Cortex of kidney (tissue), 1 donor: ENCODE measurements at places on chromosomes 2 and 18.

DNA sequence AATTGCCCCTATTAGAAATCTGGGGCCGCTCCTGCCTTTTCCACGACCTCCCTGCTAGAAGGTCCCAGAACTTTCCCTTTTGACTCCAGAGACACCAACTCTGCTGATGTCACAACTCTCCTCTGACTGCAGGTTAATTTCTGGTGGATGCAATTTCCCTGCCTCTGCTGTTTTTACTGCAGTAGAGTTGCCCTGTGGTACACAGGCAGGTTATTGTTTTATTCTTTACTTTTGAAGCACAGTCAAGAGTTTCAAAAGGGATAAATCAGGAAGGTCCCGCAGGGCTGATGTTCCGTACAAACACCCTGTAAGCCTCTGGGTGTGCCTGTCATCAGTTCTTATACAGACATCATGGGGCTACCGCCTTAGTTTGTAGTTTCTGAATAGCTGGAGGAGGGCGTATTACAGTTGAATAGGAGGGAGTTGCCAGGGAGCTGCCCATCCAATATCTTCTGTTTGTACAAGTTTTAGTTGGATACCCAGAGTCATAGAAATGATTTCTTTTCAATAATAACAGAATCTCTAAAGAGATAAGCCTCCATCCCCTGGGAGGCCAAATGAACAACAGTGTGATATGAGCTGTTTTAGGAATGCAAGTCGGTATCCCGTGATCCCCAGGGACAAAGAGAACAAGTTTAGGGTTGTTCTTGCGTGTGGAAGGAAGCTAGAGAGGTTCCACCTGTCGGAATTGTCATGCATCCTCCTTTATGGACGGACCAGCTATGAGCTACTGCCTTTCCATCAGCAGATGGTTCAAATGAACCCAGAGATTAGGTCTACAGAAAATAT is 108.4 kb upstream of the COPS8 start:
- no peak for DNase-seq

GRCh38 chr2:64426183-64426952 is 27.6 kb upstream of the LGALSL start:
- no peak for DNase-seq

DNA sequence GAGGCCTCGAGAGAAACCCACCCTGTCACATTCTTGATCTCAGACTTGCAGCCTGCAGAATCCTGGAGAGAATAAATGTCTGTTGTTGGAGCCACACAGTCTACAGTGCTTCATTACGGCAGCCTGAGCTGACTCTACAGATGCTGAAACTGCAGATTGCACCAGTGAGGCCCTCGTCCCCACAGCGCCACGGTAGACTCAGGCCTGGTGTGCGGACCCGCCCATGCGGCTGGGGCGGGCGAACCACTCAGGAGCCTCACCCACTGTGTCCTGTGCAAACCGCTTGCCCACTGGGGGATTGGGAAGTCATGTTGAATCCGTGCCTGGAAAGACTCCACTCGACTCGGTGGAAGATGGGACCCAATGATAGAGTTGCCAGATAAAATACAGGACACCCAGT is 125.2 kb upstream of the COPS8 start:
- DNase-seq: no peak

- no peak for DNase-seq
These were observed 4.8 kb downstream of the LMAN2L start for GRCh38 chr2:96734880-96735583.

GRCh38 chr2:22199994-22200393 is 1076.2 kb downstream of the TDRD15 start:
- no peak for DNase-seq

DNA sequence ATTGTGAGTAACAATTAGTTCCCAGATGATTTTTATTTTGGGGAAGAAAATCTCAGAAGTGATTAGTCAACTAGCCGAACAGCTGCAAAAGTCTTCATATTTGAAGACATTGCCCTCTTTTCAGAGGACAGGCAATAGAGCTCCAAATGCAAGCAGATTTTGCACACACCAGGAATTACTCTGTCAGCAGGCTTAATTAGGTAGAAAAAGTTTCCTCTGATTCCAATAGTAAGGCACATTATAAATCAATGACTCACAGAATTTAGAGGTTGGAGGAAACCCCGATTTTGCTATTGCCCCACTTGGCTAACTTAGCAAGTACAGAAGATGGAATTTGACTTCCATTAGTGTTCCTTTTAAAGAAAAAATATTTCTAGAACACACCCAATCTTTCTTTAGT is 30.7 kb upstream of the SCN1A start:
- DNase-seq: no peak

GRCh38 chr2:41879235-41879916 is 168.4 kb upstream of the PKDCC start:
- no peak for DNase-seq

DNA sequence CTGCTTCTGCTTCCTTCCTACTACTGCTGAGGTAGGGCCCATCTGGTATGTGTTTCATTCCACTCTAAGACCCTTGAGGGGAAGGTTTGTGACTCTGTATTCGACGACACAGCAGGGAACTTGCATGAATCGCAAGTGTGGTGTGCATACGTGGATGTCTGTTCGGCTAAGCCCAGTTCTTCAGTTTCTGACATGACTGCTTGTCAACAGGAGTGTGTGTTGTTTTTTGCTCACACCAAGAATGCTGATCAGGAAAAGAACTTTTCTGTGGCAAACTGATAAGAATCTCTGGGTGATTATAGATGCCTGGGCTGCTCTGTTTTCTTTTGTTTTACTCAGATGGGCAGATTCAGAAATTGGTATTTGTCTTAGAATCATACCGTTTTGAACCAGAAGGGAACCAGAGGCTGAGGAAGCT is 22.0 kb downstream of the TNFRSF11A start:
- DNase-seq: no peak

GRCh38 chr2:207768168-207768865 is 1.4 kb downstream of the FZD5 start:
- no peak for DNase-seq

- DNase-seq: no peak
These were observed 214.9 kb downstream of the MGAT5 start for GRCh38 chr2:134468776-134469175.

DNA sequence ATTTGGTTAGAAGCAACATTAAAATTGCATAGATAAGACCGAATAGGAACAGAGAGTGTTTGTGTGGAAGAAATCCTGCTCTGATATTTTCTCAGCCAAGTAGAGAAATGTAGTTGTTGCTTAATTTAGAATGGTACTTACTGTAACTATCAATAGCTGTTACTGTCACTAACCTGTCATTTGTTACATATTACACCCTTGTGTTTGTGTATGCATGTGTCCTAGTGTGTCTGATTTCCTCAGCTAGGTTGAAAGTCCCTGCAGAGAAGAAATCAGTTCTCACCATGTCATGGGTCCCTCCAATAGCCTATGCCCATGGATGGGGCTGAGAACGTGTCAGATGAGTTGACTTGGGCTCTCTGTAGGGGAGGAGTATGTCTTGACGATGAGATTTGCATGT is 94.4 kb downstream of the SPTBN1 start:
- DNase-seq: no peak

- DNase-seq: no peak
These were observed 21.6 kb upstream of the LMAN1 start for GRCh38 chr18:59380706-59381105.

GRCh38 chr2:112181571-112182290 is 43.5 kb downstream of the FBLN7 start:
- no peak for DNase-seq

DNA sequence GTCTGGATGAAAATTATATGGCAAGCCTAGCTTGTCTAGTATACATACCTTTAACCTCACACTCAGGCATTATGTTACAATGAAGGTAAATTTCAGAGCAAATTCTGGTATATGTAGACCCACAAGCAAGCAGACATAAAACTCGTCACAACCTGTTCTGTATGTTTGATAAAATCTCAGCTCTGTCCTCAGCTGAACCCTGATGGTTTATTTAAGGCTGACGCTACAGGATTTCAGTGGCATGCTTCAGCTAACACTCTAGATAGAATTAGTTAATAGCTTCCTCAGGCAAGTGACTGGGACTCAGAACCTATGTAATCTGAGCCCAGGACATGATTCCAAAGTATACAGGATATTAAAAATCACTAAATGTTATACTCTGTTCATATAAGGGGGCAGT is 68.2 kb upstream of the MC2R start:
- no peak for DNase-seq

- DNase-seq: no peak
These were observed 494.4 kb downstream of the FBXO15 start for GRCh38 chr18:73653251-73653650.

DNA sequence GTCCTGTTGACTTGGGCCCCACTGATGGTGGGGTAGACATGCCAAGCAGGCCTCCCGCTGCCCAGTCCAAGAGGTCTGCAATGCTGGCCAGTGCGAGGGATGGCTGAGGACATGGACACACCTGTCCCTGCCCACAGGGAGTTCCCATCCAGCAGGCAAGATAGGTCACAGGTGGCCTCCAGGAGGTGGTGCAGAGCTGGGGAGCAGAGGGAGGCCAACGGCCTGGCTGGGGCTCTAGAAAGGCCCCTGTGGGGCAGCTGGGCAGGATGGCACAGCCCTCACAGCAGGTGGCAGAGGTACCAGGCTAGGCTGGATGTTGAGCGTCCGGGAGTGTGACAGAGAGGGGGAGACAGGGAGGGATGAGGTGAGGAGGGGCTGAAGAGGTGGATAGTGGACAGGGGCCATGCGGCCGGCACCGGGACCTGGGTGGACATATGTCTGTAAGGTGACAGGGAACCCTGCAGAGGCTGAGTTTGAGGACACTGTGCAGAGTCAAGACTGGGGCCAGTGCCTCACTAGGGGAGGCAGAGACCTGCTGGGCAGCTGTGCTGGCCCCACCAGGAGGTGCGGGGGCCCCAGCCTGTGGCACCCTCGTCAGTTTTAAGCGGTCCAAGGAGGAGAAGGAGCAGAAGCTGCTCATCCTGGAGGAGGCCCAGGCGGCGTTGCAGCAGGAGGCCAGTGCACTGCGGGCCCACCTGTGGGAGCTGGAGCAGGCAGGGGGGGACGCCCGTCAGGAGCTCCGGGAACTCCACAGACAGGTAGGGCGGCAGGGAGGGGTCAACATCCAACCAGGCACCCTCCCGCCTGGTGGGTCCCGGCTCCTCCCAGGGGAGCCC is 34.3 kb upstream of the SNED1 start:
- DNase-seq: no peak

- DNase-seq: no peak
These were observed 34.3 kb downstream of the CCDC68 start for GRCh38 chr18:54924948-54925347.

GRCh38 chr2:221529943-221530652 is 42.0 kb downstream of the EPHA4 start:
- no peak for DNase-seq

- no peak for DNase-seq
These were observed 1325.2 kb upstream of the DDX18 start for GRCh38 chr2:116489292-116489691.

DNA sequence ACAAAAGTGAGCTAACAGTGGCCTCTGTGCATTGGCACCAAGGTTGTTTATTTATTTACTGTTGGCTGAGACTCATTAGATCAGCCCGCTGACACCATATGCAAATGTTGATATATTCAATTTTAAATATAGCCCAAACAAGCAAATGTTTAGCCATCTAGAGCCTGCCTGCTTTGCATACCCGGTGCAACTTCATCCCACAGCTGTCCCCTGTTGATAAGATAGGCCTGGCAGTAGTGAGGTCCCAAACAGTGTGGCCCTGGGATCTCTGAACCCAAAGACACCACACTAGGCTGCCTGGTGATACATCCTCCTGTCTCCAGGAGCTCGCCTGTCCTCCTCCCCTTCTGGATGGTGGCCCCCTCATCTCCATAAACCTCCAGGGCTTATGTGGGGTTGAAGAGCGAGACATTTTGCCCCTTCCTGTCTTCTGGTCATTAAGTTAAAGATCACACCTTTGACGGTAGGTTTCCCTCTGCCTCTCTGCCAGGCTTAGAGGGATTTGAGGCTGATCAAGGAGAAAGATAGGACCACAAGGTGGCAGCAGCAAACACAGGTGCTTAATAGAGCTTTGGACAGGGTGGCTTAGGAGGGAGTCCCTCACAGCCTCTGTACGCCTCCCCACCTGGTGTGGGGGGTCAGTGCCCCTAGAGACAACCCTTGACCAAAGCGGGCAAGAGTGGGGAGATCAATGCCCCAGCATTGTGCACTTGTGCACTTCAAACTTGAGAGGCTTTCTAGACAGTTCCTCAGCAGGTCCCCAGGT is 23.7 kb upstream of the MYO5B start:
- DNase-seq: no peak

DNA sequence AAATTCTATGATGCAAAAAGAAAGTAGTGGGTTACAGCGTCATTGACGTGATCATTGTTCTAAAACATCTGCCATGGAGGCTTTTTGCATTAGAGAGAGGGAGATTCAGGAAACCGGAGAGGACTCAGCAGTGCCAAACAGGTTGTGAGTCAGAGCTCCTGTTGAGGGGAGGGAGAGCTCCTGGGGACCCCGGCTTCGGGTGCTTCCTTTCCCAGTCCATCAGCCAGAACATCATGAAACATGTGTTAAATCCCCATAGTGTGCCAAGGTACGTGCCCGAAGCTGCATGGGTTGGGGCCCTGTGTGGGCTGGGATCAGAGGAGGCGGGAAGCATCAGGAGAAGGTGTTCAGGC is 791 bp upstream of the CYRIA start:
- no peak for DNase-seq

GRCh38 chr2:151520976-151521375 is 111.3 kb downstream of the RIF1 start:
- DNase-seq: no peak

DNA sequence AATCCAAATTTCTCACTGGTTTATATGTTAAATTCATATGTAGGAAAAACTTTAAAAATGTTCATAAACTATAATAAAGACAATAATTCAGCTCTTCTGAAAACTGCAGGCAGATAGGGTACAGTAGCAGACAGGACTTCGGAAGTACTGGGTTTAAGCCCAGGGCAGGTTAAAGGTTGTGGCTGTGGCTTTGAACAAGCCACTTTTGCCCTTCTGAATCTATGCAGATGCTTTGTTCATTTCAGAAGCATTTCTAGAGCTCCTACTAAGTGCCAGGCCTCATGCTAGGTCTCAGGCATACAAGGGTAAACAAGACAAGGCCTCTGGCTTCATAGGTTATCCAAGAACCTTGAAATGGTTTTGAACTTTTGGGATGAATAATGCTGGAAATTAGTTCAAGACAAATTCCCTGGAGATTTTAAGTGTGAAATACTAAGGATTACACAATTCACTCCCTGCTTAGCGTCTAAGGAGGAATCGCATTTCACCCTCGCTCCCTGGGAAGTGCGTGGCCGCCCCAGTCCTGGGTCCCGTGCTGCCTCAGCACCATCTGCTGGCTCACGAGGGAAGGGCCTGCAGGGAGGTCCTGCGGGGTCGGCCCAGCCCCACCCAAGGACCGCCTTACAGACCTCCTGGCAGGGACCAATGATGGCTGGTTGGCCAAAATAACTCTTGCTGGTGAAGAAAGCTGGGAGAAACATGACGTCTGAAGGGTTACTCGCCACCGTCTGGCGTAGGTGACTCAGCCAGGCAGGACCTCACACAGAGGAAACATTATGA is 67.7 kb upstream of the L3MBTL4 start:
- no peak for DNase-seq
